ENCODE measurements at places on chromosomes 11 and 22. TPM values are rescaled to one million over a fixed set of nuclear protein-coding genes. Genes with fewer than 3 reads are reported as not detected.

P2RX3 gene
- not detected for total RNA-seq

DNA sequence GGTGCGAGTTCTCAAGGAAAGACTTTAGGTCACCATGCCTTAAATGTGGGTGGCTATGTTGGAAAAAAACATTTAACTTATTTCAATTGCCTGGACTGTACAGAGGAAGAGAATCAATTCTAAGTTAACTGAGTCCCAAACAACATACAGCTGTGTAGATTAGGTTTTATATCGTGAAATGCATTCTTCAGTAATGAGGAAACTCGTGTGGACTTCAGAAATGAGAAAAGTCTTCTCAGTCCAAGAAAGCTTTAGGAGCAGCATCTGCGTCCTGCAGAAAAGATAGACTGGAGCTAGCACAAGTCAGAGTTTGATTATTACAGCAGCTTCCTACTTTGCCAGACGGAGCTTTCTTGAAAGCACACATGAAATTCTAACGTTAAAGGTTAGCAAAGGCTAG is 673.0 kb downstream of the OPCML start:
- DNase-seq: no peak

GRCh38 chr11:80280737-80281136 is 839.9 kb upstream of the TENM4 start:
- DNase-seq: no peak

GRCh38 chr11:1227551-1228100 is 4.8 kb downstream of the MUC5B start:
- no peak for DNase-seq

DNA sequence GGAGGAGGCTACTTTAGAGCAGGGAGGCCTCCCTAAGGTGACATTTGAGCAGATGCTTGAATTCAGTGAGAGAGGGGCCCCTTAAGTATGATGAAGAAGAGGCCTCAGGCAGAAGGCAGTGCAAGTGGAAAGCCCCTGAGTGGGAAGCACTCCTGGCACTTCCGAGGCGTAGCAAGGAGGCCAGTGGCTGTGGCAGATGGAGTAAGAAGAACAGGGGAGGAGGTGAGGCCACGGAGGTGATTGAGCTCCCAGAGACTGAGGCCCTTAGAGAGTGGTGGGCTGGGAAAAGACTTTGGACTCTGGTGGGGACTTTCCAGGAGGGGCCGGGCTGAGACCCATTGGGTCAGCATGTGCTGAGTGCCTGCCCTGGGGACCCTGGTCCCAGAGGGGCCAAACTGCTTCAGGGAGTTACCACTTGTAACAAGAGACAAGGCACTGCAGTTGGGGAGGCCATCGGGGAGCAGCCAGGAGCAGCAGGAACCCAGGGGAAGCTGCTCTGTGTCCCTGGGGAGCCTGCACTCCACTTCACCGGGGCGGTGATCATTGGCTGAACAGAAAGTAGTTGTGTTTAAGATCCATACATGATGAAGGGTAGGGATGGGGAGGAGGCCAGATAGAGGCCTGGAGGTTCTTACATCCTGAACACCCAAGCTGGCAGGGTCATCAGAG is 2.5 kb upstream of the CENPM start:
- no peak for DNase-seq

DNA sequence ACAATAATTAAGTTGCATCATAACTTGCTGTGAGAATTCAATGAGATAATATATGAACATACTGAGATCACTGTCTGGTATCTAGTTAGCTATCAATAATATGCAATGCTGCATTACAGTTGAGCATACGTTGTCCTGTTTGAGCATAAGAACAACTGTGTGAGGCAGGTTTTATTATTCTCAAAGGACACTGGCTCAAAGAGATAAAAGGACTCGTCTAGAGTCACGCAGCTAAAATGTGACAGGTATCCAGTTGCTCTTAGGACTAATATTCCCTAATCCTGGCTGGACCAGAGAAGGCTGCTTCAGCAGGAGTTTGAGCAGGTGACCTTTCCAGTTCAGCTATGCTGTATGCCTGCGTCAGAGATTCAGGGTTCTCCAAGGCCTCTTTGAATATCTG is 92.5 kb downstream of the PLEKHA7 start:
- DNase-seq: no peak

SLC25A18 gene
- 0.59 TPM for total RNA-seq

NXPE2 gene
- total RNA-seq: 0.20 TPM

GRCh38 chr11:128304666-128305485 is 282.5 kb downstream of the ETS1 start:
- DNase-seq: no peak

ASCL2 gene
- total RNA-seq: 0.51 TPM

- no peak for DNase-seq
Observed at GRCh38 chr11:69637198-69637940, 3.6 kb upstream of the CCND1 start.

DNA sequence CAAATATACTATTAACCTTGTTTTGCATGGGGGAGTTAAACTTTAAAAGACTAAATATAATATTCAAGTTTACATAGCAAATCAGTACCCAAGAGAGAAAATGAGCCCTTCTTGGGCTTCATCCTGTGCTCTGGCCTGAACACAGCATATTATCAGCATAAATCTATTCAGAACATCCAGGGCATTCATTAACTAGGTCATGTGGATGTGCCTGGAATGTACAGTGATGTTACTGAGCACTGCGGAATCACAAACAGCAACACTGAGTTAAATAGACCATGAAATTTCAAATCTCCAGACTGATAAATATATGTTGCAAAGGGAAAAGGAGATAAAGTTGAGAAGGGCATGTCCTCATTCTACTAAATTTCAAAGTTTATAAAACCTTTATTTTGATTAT is 426.4 kb downstream of the AASDHPPT start:
- DNase-seq: no peak

GRCh38 chr11:123577081-123577598 is 77.3 kb downstream of the SCN3B start:
- peak; percentile 67 for DNase-seq

GRCh38 chr22:49129736-49130135 is 697.9 kb downstream of the BRD1 start:
- no peak for DNase-seq

DNA sequence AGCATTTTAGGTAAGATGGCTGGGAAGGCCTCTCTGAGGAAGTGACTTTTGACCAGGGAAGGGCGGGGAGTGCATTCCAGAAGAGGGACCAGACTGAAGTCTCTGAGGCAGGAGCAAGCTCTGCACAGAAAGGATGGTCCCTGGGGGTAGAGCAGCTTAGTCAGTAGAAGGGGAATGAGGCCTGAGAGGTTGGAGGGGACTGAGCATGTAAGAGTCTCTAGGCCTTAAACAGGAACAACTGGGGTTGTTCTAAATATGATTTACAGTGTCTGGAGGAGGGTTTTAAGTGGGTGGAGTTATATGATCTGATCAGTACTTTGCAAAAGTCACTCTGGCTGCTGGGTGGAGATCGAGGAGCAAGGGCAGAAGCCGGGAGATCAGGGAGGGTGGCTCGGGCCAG is 31.7 kb upstream of the TEF start:
- DNase-seq: no peak

- no peak for DNase-seq
Observed at GRCh38 chr11:72309074-72309598, 65.2 kb upstream of the PHOX2A start.

GRCh38 chr22:47296405-47297260 is 534.2 kb downstream of the TBC1D22A start:
- DNase-seq: peak; percentile 52

DNA sequence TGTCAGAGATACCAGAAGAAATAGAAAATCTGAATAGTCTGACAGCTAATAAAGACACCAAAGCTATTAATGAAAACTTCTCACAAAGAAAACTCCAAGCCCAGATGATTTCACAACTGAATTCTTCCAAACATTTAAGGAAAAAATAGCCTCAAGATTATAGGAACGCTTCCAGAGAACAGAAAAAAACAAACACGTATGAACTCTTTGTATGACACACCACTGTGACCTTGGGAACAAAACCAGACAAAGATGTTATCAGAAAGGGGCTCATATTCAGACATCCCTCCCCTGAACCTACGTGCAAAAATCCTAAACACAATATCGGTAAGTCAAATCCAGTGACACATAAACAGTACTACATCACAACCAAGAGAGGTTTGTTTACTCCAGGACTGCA is 23.5 kb downstream of the CERK start:
- no peak for DNase-seq

MUC5AC gene
- total RNA-seq: not detected

- DNase-seq: no peak
Observed at GRCh38 chr11:70703141-70704064, 305.1 kb downstream of the CTTN start.

LIF gene
- total RNA-seq: 8.9 TPM

OR51B2 gene
- not detected for total RNA-seq

GRCh38 chr22:47209040-47209514 is 446.6 kb downstream of the TBC1D22A start:
- peak; percentile 36 for DNase-seq

CBL gene
- 8.5 TPM for total RNA-seq

- no peak for DNase-seq
Observed at GRCh38 chr11:120338107-120338933, 2.1 kb downstream of the ARHGEF12 start.

GRCh38 chr22:20499769-20500168 is 4.2 kb upstream of the KLHL22 start:
- no peak for DNase-seq

DNA sequence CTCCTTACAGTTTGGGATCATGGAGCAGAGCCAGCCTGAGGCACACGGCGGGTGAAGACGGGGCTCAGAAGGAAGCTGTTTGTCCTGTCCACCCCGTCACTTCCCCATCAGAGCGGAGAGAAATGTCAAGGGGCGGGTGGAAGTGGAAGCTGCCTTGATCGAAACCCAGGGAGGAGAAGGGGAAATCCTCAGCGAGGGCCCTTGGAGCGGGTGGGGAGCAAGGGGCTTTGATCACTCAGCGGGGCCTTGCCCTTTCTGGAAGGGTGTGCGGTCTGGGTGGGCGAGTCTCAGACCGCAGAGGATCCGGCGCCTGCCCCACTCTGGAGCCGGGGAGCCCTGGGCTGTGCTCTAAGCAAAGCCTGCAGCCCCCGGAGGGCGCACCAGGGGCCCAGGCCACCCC is 320.4 kb downstream of the NTM start:
- DNase-seq: no peak

GUCY1A2 gene
- total RNA-seq: 1.7 TPM

DNA sequence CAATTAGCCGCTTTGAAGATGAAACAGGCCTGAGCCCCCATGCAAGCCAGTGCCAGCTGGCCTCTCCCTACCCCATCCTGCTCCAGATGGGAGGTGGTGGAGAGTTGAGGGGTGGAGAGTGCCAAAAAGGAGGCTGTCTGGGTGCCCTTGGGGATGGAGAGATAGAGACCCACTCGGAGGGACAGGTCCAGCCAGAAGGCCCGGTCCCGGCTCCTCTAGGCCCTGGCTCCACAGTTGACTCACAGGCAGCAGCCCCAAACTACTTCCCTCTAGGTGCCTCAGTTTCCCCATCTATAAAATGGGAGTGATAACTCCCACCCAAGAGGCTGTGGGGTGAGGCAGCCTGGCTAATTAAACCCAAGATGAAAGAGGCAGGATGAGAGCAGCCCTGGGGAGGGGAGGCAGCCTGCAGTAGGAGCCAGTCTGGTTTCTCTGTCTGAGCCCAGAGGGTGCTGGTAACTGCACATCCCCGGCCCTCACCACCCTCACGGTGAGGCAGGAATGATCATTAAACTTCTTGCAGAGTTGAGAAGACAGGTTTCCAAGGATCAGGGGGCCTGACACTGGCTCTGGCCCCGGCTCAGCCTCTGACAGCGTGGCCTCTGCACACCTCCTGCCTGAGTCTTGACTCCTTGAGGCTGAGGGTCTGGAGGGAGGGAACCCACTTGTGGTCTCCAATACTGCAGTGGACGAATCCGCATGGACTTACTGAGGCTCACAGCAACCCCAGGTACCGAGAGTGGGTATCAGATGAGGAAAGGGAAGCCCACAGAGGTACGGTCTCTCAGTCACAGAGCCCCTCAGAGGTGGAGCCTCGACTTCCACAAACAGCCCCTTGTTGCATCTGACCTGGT is 1.4 kb upstream of the AP5B1 start:
- DNase-seq: no peak

- DNase-seq: no peak
Observed at GRCh38 chr11:19027829-19028595, 32.5 kb downstream of the MRGPRX2 start.

- no peak for DNase-seq
Observed at GRCh38 chr22:37499789-37500540, 13.8 kb upstream of the MFNG start.

Data from right atrium auricular region (tissue), 2 donors.